Cortex of kidney (tissue), 1 donor: ENCODE measurements at places on chromosomes 7 and 10.

DNA sequence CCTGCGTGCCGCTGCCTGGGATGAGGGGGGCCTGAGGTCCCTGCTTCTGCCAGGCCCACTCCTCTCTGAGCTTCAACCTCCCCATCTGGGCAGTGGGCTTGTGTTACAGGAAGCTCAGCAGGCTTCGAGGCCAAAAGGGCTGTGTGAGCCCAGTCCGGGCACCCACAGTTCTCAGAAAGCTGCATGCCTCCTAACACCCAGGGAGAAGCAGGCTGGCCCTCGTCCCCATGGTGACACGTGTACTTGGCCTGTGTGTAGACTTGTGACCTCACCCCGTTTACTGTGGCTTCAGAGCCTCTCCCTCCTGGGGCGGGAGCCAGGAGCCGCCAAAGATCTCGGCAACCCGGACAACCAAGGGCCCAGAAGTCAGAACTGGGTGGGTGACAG is 2.2 kb upstream of the GRIFIN start:
- no peak for DNase-seq

GRCh38 chr7:55474944-55475854 is 97.1 kb downstream of the VOPP1 start:
- DNase-seq: no peak

DNA sequence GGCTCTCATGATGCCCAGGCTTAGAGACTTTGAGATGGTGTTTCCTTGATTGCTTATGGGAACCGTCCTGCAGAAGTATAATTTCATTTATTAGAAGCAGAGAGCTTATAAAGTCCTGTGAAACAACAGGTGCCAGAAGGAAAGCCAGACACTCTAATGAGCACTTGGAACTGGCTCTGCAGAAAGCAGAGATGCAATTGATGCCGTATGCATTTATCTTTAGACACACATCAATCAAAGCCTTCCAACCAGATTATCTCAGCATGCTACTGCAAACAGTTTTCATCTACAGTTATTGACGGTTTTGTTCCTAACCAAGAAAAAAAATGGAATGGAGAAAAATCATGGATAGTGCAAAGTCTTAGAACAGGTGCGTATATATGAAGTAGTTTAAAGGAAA is 371.7 kb upstream of the PRKCQ start:
- DNase-seq: no peak

DNA sequence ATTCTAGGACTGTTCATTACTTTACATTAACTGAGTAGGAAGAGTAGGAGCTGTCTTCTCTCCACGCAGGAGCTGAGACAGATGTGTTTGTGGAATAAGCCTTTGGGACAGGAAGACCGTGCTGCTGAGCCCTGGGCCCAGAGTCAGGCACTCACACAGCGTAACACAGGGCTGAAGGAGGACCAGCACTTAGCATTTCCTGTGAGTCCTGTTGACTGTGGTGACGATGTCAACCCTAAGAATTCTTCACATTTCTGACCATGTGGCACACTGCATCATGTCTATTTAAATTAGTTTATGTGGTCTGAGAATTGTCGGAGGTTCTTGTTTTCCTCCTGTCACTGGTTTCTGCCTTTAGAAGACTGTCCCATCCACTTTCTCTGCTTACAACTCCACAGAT is 117.2 kb downstream of the PIP4K2A start:
- no peak for DNase-seq

GRCh38 chr10:80382989-80383388 is 25.4 kb upstream of the PRXL2A start:
- no peak for DNase-seq

DNA sequence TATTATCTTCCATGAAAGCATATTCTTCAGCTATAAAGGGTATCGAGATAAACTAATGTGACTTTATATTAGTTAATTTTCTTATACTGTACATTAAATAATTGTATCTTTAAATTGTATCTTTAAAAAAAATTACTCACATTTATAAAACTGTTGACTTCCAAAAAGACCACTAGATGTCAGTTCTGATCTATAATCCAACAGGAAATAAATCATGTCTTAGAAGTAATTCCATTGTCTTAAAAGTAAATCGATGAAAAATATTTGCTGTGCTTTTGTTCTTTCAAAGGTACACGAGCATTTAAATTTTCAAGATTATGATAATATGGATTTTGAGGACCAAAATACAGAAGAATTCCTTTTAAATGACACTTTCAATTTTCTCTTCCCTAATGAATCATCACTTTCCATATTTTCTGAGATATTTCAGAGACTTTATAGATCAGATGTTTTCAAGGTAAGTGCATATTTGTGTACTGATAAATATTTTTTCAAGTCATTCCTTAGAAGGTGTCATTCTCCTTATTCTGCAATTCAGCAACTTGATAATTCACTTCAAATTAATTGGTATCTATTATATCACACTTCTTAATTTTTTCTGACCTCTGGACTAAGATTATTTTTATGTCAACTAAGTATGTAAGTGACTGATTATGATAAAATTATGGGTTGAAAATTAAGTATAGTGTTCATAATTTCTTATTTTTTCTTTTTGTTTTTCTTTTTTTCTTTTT is 138.5 kb downstream of the CPED1 start:
- no peak for DNase-seq

- DNase-seq: no peak
Measured at GRCh38 chr7:133117452-133117851, 35.6 kb upstream of the CHCHD3 start.

DNA sequence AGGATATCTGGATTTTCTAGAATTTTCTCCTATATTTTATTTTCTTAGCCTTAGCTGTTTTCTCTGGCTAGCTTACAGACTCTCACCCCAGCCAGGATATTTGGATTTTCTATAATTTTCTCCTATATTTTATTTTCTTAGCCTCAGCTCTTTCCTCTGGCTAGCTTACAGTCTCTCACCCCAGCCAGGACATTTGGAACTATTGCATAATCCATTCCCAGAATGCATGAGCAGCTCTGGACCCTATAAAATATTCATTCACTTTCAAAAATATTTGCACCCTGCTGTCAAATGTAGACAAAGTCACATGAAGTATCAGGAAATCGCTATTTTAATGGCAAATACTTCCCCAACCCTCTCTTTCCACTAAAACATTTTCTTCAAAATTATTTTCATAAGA is 298.9 kb downstream of the DNAJB6 start:
- DNase-seq: no peak
